ENCODE measurements at places on chromosomes 7 and 10.

DNA sequence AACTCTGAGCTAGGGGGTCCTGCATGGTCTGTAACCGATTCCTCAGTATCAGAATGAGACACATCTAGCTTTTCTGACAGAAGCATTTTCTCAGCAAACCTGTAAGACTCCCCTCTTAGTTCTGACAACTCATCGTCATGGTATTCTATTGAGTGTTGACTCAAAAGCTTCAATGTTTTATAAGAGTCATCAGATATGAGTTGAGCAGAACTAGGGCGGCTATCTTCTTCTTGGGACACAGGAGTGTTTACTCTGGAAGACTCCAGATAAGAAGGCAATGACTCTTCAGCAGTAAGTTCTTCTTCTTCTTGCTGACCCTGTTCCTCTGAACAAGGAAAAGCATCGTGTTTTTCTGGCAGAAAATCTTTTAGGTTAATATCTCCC is 167.0 kb upstream of the CCDC6 start:
- no peak for DNase-seq
- no peaks in the 10 kb centered on the region for H3K36me3 ChIP-seq
- H3K4me1 ChIP-seq, result no peaks in the 10 kb centered on the region
- H3K27me3 ChIP-seq, result no peaks in the 10 kb centered on the region
- no peak overlapping the region for H3K4me3 ChIP-seq

DNA sequence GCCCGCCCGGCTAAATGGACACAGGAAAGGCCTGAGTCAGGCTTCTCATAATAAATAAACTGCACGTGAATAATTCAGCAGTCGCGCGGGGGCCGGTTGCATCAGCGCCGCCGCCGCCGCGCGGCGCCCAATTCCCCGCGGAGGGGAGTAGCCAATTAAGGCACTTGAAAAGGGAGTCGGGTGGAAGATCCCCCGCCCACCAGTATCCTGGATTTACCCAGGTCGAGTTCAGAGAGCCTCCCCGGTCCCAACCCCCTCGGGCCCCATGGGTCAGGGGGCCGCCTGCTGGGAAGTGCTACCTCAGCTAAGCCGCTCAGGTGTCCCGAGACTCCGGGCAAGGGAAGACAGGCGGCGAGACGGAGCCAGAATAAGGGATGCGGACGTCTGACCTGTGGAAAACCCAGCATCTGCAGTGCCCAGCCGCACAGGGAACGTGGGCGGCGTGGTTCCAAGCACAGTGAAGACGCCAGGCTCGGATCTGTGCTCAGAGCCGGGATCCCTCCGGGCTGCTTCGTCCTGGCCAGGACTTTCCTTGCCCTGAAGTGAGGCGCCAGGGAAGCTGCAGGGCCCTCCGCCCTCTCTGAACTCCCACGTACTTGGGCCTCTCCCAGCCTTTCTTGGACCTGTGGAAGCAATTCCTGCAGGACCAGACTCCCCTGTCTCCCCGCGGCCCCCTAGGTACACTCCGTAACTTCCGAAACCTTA is 7.3 kb upstream of the LBX1 start:
- DNase-seq, result no peak
- H3K27me3 ChIP-seq, result peaks cover 78% of the 10 kb centered on the region
- no peak overlapping the region for H3K27ac ChIP-seq
- no peak overlapping the region for H3K4me3 ChIP-seq
- H3K4me1 ChIP-seq, result peaks cover 12% of the 10 kb centered on the region
- H3K36me3 ChIP-seq, result no peaks in the 10 kb centered on the region

- no peak for DNase-seq
- H3K27me3 ChIP-seq, result no peaks in the 10 kb centered on the region
- H3K27ac ChIP-seq, result no peak overlapping the region
- H3K36me3 ChIP-seq, result no peaks in the 10 kb centered on the region
Observed at GRCh38 chr10:34966451-34966850, 123.7 kb downstream of the CUL2 start.

- H3K27me3 ChIP-seq, result no peaks in the 10 kb centered on the region
- no peak overlapping the region for H3K27ac ChIP-seq
- no peaks in the 10 kb centered on the region for H3K4me1 ChIP-seq
- peak; percentile 85 for DNase-seq
- no peak overlapping the region for H3K4me3 ChIP-seq
Observed at GRCh38 chr10:127563718-127564553, 14.8 kb downstream of the NPS start.

- no peaks in the 10 kb centered on the region for H3K27me3 ChIP-seq
- no peak overlapping the region for H3K27ac ChIP-seq
- H3K4me1 ChIP-seq, result no peaks in the 10 kb centered on the region
- H3K36me3 ChIP-seq, result no peaks in the 10 kb centered on the region
- DNase-seq, result no peak
- no peak overlapping the region for H3K4me3 ChIP-seq
Observed at GRCh38 chr7:8284606-8285005, 22.6 kb upstream of the ICA1 start.

- no peak for DNase-seq
- H3K36me3 ChIP-seq, result no peaks in the 10 kb centered on the region
- no peak overlapping the region for H3K27ac ChIP-seq
Observed at GRCh38 chr7:28703037-28703765, 254.9 kb downstream of the TRIL start.

DNA sequence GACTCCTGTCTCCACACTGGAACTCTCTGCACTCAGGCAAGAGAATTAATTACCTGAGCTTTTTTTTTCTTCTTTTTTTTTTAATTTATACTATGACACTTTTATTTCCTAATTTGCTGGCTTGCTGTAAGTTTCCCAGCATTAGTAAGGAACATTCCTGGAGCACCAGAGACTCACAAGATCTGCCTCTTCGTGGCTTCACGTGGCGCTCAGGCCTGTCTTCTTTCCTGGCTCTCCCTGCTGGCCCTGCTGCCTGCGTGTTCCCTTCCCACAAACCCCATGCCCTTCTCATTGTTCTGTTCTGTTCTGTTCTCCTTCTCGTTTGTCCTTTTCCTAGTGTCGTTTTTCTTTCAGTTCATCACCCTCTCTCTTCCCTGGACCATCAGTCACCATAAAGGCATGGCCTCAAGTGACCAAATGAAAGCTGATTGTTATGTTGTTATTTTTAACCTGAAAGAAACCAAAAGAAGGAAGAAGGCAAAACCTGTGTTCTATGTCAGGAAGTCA is 591.6 kb upstream of the PFKP start:
- no peak overlapping the region for H3K4me3 ChIP-seq
- no peak for DNase-seq
- no peaks in the 10 kb centered on the region for H3K36me3 ChIP-seq
- no peaks in the 10 kb centered on the region for H3K27me3 ChIP-seq
- no peak overlapping the region for H3K27ac ChIP-seq

DNA sequence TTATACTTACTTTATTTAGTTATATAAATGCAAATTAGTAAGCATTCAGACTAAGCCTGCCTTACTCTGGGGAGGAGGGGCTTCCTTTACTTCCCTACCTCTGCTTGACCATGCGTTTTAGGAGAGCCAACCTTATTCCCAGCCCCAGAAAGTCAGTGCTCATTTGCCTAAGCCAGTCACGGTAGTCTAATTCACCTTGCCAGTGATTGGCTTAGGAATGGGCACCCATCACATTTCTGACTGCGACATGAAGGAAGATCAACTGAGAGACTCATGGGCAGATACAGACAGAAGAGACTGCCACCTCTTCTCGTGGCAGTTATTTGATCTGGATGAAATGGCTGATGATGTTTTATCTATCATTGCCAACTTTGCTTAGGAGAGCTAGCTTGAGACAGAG is 29.5 kb downstream of the RPA3 start:
- no peak for DNase-seq
- no peaks in the 10 kb centered on the region for H3K27me3 ChIP-seq
- H3K4me1 ChIP-seq, result no peaks in the 10 kb centered on the region

GRCh38 chr10:29998142-29998808 is 61.1 kb downstream of the JCAD start:
- H3K27me3 ChIP-seq, result no peaks in the 10 kb centered on the region
- peak; percentile 73 for DNase-seq
- no peaks in the 10 kb centered on the region for H3K36me3 ChIP-seq
- peaks cover 38% of the 10 kb centered on the region for H3K4me1 ChIP-seq
- H3K27ac ChIP-seq, result no peak overlapping the region

DNA sequence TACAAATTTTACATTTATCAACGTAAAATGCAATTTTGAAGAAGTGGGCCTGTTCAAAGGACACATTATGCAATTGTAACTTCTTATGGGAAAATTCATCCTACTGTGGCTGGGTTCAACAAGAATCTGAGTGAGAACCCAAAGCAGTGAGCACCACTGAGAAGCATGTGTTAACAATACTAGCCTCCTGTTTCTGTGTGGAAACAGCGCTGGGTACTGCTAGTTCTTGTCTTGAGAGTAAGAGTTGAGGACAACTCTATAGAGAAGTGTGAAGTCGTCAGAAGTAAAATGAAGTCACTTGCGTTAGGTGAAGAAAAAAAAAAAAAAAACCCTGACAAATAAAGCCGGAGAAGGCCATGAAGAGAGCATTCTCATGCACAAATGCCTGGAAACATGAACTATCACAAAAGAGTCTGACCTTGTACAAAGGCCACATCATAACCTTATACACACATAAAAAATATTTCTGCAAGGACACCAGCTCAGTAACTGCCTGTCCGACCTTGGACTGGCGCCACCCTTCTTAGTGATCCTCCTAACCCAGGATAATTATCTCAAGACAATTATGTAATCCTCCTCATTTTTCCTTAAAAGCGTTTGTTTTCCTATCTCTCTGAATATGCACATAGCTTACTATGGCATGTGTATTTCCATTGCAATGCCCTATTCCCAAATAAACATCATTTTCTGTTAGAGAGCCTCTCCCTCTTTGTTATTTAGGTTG is 554.9 kb downstream of the HTR7 start:
- DNase-seq, result no peak
- H3K4me1 ChIP-seq, result no peaks in the 10 kb centered on the region
- H3K27me3 ChIP-seq, result no peaks in the 10 kb centered on the region
- H3K36me3 ChIP-seq, result no peaks in the 10 kb centered on the region

DNA sequence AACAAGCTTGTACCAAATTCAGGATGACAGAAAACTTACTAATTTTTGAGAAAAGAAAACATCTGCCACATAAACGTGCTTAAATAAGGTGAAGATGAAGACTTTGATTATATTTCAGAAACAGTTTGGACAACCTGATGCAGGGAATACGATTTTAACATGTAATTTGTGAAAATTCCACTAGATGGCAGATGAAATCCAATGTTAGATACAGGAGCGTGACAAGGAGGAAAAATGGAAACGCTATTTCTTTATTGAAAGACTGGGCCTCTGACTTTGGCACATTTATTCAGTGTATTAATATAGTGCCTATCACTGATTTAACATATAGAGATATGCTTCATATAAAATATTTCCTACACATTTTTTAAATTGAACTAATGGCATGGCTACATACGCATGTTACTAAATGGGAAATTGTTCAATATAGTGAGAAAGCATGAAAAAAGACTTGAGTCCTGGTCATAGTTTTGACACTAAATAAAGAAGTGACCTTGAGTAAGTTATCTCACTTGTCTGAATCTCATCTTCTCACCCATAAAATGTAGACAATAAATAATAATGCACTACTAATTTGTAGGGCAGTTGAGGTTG is 60.7 kb downstream of the CD36 start:
- H3K4me1 ChIP-seq, result peaks cover 7% of the 10 kb centered on the region
- no peak overlapping the region for H3K4me3 ChIP-seq
- H3K36me3 ChIP-seq, result no peaks in the 10 kb centered on the region
- DNase-seq, result peak; percentile 61
- peaks cover 6% of the 10 kb centered on the region for H3K27me3 ChIP-seq

DNA sequence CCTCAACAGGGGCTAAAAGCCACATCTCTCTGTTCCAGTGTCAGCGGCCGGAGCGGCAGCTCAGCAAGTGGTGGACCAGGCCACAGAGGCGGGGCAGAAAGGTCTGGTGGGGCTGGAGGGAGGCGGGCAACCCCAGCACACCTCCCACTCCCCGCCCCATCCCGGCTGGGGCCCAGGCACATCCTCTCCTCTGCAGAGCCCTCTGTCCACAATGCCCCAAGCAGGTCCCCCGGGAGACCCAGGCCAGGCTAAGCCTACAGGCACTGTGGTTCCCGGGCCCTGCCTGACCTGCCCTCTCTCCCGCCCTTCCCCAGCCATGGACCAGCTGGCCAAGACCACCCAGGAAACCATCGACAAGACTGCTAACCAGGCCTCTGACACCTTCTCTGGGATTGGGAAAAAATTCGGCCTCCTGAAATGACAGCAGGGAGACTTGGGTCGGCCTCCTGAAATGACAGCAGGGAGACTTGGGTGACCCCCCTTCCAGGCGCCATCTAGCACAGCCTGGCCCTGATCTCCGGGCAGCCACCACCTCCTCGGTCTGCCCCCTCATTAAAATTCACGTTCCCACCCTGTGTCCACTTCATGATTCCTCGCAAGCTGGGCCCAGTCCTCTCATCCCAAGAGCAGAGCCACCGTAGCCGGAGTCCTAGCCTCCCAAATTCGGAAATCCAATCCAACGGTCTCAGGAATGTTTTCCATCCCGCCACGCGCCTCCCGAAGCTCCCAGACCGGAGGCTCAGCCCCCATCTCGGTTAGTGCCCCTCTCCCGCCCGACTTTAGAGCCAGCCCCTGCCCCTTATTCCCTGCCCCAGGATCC is 2.1 kb downstream of the ADIRF start:
- H3K36me3 ChIP-seq, result no peaks in the 10 kb centered on the region
- peaks cover 49% of the 10 kb centered on the region for H3K27me3 ChIP-seq
- H3K4me3 ChIP-seq, result peak overlapping the region; percentile 56
- H3K4me1 ChIP-seq, result peaks cover 58% of the 10 kb centered on the region
- peak overlapping the region; percentile 92 for H3K27ac ChIP-seq
- peak; percentile 50 for DNase-seq

DNA sequence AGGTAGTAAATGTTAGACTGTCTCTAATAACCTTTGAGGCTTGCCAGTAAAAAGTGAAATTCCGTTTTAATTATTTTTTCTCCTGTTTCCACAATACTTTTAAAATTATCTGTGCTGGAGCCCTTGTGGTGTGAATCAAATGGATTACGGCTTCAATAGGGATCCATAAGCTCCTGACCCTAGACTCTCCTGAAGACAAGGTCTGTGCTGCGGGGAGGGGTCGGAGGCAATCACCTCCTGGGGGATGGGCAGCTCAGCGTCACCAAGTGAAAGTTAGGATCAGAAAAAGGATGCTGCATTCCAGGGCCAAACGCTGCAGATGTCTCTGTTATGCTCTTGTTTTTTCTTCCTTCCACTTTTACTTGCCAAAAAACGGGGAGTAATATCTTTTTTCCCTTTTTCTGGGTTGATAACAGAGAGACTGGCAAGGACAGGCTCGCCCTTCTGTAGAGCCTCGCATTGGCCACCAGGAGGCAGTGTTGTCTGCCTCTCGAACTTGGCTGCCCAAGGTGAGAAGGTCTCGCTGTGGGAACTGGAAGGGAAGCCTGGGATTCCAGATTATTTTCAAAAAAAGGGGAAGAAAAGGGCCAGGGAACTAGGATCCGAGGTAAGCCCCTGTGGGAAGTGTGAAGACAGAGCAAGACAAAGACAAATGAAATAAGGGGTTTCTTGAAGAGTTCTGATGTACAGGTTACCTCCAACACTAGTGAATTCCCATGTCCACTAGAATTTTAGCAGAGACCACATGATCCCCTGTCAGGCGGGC is 621.9 kb downstream of the ACTR3B start:
- no peaks in the 10 kb centered on the region for H3K4me1 ChIP-seq
- no peaks in the 10 kb centered on the region for H3K36me3 ChIP-seq
- no peak for DNase-seq
- H3K27ac ChIP-seq, result no peak overlapping the region
- no peak overlapping the region for H3K4me3 ChIP-seq
- H3K27me3 ChIP-seq, result no peaks in the 10 kb centered on the region

GRCh38 chr7:155169498-155170065 is 99.5 kb downstream of the HTR5A start:
- no peak overlapping the region for H3K4me3 ChIP-seq

All from left lung (tissue), 14 donors.